ENCODE measurements at places on chromosomes 1 and 21.

GRCh38 chr21:30447056-30447455, 7.0 kb downstream of the KRTAP15-1 start:
- DNase-seq = no peak

DNA sequence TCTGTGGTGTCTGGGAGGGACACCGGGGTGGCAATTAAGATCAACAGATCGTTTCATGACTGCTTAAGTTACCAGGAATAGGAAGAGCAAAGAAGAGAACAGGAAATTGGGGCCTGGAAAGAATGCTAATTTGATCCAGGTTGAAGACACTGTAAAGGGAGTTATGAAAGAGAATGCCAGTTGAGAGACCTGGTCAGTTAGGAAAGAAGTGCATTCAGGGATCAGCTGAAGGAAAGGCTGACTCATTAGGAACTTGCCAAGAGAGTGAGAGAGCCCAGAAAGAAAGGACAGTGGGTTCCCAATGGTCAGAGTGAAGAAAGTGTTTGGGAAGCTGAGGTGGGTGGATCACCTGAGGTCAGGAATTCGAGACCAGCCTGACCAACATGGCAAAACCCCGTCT, 119.6 kb downstream of the UBE2U start:
- DNase-seq = no peak

- no peak for DNase-seq
Observed at GRCh38 chr1:167083066-167083665, 7.0 kb downstream of the GPA33 start.

DNA sequence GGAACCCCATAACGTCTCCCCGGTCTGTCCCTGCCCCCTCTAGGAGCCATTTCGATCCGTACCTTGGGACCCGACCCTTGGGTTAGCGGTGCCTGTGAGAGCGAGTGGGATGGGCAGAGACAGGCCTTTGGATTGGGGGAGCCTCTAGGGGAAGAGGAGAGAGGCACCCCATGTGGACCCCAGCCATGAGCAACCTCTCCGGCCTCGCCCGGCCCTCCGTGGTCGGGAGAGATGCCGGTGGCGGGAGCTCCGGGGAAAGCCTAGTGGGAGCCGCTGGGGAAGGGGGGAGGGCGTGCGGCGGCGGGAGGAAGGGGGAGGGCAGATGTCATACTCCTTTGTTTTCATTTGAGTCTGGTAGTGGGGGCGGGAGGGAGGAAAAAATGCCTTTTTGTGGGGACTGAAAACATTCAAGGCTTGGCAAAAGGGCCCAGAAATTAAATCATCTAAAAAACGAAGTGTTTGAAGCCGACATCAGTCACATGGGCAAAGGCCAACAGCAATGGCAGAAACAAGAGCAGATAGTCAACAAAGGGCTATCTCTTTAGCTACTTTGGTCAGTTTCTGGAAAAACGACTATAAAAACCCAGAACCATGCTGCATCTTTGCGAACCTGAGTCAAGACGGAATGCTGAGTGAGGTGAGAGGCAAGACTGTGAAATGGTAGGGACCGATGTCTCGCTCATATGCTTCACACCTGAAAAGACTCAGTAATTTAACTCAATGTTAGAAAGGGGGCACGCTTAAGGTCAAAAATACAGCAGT, 758 bp downstream of the PTBP2 start:
- peak; percentile 49 for DNase-seq

DNA sequence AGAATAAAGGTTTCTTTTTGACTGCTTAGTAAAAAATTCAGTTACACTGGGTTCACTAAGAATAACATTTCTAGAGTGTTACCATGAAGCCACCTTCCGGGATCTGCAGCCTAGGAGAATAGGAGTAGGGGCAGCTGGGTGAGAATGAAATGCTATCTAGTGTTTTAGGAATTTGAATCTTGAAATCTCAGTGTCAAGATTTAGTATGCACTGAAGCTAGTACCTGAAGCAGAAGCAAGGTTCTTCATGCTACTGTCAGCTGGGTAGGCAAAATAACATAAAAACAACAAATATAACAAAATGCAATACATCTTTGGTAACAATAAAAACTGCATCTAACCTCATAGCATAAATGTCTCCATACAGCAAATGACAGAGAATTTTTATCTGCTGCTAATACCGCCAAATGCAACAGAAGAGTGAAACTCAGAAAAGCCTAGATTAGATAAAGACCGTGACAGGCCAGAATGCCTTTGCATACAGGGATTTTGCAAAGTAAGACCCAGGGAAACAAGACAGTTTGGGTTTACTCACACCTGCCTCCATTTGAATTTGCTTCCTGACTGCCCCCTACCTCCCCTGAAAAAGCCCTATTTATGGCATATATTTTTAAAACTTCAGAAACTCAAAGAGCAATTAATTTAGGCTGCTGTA, 58.2 kb downstream of the GADD45A start:
- no peak for DNase-seq
